ENCODE measurements at places on chromosomes 4 and X. TPM values are rescaled to one million over a fixed set of nuclear protein-coding genes. Genes with fewer than 3 reads are reported as not detected.

DNA sequence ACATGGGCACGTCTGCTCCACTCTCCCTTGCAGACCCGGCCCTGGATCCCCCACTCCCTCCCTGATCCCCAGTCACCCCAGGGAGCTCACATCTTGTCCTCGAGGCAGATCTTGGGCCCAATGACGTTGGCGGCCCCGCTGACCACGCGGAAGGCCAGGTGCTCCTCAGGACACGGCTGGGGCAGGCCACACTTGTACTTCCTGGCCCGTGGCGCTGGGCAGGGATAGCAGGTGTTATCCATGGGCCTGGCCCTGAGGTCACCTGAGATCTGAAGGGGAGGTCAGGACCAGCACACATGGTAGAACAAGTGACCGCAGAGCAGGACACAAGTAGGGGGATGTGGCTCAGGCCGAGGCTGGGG lies 7.7 kb downstream of the FAM3A start:
- DNase-seq = no peak
- no peaks in the 10 kb centered on the region for H3K27me3 ChIP-seq
- H3K4me1 ChIP-seq = peaks cover 12% of the 10 kb centered on the region
- no peak overlapping the region for H3K27ac ChIP-seq
- H3K36me3 ChIP-seq = peaks cover 68% of the 10 kb centered on the region

- no peak for DNase-seq
- H3K27me3 ChIP-seq = no peaks in the 10 kb centered on the region
- no peaks in the 10 kb centered on the region for H3K36me3 ChIP-seq
- no peaks in the 10 kb centered on the region for H3K4me1 ChIP-seq
- no peak overlapping the region for H3K27ac ChIP-seq
Observed at GRCh38 chr4:110982486-110982885, 359.6 kb upstream of the PITX2 start.

GRCh38 chrX:77446029-77446585 lies 1.1 kb upstream of the FGF16 start:
- H3K4me3 ChIP-seq = no peak overlapping the region
- H3K27ac ChIP-seq = no peak overlapping the region
- H3K36me3 ChIP-seq = no peaks in the 10 kb centered on the region

- H3K36me3 ChIP-seq = peaks cover 26% of the 10 kb centered on the region
- H3K27me3 ChIP-seq = no peaks in the 10 kb centered on the region
- H3K4me1 ChIP-seq = peaks cover 3% of the 10 kb centered on the region
- peak; percentile 88 for DNase-seq
- H3K27ac ChIP-seq = peak within 1 kb of the TSS; percentile 45
Observed at GRCh38 chr4:185142912-185143600, at the start of gene SLC25A4. Gene SLC25A4 (plus strand): TSS chr4:185143266. CDS start chr4:185143373, 107 bp downstream.

The RTL3 gene
- not detected for polyA plus RNA-seq

The TMSB15A gene
- polyA plus RNA-seq = 0.85 TPM
